ENCODE measurements at places on chromosomes 16 and 17.

GRCh38 chr17:82981141-82981730, 98.2 kb upstream of the METRNL start:
- DNase-seq, result no peak

DNA sequence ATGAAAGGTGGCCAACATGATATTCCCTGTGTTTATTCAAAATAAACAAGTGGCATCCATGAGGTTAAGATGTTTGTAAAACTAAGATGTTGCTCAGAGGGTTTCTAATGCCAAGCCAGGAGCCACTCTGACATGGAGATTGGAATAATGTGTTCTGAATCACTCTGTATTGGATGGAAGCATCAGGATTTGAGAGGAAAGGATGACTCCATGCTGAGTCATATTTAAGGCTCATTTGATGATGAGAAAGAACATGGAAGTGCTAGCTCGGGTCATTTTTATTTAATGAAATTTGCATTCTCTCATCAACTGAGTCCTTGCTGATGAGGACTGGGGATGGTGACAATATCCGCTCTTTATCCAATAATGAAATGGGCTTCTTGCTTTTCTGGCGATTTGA, 6.2 kb downstream of the VAT1L start:
- DNase-seq, result no peak

DNA sequence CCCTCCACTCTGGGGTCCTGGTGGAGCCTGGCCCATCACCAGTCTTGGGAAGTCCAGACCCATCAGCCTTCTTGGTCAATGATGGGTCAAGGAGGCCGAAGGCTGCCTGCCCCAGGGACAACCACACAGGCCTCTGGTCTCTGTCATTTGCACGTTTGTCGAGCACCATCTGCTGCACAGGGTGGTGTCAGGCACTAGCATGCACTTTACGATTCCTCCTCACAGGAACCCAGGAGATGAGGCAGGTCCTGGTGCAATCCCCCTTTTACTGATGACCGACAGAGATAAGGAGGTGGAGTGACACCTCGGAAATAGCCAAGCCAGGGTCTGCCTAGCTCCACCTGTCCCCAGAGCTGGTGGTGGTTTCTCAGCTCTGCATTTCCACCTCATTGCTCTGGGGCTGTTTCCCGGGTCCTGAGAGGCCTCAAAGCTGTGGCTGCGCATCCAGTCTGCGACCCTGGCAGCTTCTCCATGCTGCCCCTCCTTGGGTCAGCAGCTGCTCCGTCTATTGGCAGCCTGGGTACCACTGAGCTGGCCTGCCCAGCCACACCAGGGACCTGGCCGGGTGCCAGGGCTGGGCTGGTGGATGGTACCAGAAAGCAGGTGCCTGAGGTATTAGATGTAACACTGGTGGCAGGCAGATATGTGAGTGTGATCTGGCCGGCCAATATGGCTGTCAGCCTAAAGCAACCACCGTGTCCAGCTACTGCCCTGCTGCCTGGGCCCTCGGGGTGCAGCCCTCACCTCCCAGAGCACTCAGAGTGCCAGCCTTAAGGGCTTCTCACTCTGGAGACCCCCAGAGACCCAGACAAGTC, 10.0 kb downstream of the MMP15 start:
- DNase-seq, result no peak

- DNase-seq, result no peak
Observed at GRCh38 chr16:35339337-35339736, 1879.9 kb downstream of the TP53TG3F start.

DNA sequence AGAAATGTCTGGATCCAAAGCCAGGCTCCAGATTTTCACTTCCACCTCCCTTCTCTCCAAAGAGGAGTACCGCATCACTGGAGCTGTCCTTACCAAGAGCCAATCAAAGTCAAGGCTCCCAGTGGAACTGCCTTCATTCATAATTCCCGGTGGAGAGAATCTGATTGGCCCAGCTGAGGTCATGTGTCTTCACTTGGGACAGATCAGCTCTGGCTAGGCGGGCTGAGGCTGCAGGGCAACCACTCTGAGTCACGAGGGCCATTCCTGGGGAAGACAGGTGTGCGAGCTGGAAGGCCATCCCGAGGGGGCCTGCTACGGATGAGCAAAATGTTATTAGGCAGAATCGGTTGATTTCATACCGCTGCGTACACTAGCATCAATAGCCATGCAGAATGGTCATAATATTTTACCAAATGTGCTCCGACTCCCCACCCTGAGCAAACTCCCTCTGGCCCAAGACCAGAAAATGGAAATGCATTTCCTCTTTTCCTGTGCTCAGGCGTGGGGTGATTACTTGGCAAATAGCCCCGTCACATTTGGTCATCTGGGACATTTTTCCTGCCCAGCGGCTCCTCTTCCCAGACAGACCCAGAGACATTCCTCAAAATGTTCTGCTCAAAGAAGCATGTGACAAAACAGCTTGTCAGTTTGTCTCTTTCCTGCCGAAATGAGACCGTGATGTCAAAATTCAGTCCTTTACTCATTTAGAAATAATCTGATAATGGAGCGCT, 111.1 kb downstream of the AIPL1 start:
- no peak for DNase-seq

- no peak for DNase-seq
Observed at GRCh38 chr17:27241346-27241946, 52.5 kb upstream of the WSB1 start.

DNA sequence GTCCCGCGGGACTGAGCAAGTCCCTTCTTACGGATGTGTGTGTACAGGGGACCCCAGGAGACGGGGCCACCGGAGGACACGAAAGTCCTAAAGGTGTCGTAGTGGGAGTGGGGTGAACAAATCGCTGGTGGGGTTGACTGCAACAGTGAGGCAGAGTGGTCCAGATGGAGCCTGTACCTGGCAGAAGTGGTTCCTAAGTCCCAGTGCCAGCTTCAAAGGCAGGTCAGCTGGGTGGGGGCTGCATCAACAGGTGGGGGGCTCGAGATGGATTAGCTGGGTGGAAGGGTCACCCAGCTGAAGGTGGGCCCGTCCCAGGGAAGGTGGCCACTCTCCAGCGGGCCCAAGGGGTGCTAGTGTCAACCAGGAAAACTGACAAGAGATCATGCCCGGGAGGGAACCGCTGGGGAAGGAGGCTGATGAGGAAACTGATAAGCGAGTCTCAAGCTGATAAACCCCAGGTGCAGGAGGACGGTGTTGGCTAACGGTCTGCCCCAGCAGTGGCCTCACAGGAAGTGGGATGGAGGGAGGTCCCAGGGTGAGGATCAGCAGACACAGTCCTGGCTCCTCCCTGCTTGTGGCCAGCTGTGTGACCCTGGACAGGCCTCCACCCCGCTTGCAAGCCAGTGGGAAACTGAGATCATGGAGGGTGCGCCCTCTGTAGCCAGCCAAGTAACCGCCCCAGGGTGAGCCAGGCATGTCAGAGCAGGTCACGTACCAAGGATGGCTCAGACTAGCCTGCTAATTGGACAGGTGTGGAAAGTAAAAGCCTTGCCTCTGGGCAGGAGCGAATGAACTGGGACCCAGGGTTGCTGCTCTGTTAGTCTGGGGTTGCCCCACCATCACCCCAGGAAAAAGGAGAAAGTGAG, 1.0 kb downstream of the ORAI3 start:
- DNase-seq, result no peak
